ENCODE measurements at places on chromosomes 2 and 18. TPM values are rescaled to one million over a fixed set of nuclear protein-coding genes. Genes with fewer than 3 reads are reported as not detected.

Gene TOGARAM2
- 18.3 TPM for total RNA-seq

Gene GKN2
- total RNA-seq = not detected

Gene ZAP70
- total RNA-seq = 0.79 TPM

Gene COLEC11
- total RNA-seq = 2.0 TPM

Gene GPR45
- 3.6 TPM for total RNA-seq

Measured in dorsolateral prefrontal cortex (tissue), 122 donors.